ENCODE measurements at places on chromosomes 1 and 21.

GRCh38 chr21:45866551-45866950 lies 115.0 kb upstream of the COL6A1 start:
- DNase-seq, result no peak

GRCh38 chr1:180515364-180515763 lies 13.0 kb upstream of the ACBD6 start:
- no peak for DNase-seq

GRCh38 chr1:170126696-170127095 lies 19.1 kb upstream of the NTMT2 start:
- DNase-seq, result no peak

GRCh38 chr21:41597227-41597626 lies 89.3 kb upstream of the TMPRSS2 start:
- DNase-seq, result no peak

DNA sequence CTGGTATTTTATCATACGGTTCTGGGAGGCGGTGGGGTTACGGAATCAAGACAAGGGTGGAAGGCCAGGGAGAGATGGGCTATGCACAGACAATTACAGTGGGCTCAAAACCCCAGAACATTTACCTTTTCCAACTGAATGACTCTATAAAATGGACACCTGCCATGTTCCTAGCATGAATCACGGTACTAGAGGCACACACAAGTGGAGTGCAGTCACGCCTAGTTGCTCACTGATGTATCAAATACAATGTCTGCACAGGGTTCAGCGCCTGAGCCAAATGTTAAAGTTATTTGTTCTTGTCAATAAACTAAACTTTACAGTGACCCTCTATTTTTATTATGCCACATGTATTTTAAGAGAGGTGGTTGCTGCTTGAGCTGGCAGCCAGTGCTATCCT lies 121.4 kb downstream of the ATG4C start:
- no peak for DNase-seq

DNA sequence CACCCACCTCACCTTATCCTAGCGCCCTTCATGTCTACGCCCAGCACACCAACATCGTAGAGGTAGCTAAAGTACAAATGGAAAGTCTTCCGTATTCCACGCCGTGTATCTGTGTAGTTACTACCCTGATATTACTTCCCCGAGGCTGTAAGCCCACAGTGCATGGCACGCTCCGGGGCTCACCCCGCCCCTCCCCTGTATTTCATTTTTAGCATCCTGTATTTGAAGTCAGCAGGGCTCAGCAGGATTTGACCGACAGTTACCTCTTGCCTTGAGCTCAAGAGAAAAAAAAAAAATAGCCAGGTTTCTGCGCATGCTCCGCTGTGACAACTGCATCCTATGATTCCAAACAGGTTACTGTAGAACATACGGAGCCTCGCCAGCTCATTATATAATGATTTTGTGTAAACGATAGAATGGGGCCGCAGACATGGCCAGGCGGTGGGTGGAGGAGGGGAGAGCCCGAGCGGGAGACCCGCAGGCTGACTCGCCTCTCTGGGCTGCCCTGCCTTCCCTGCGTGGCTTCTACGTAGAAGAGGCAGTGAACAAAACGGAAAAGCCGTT lies 1.3 kb downstream of the ABCG1 start:
- peak; percentile 33 for DNase-seq
